ENCODE measurements at places on chromosomes 12 and 14.

- DNase-seq: no peak
These were observed 187.1 kb downstream of the KITLG start for GRCh38 chr12:88393017-88393767.

DNA sequence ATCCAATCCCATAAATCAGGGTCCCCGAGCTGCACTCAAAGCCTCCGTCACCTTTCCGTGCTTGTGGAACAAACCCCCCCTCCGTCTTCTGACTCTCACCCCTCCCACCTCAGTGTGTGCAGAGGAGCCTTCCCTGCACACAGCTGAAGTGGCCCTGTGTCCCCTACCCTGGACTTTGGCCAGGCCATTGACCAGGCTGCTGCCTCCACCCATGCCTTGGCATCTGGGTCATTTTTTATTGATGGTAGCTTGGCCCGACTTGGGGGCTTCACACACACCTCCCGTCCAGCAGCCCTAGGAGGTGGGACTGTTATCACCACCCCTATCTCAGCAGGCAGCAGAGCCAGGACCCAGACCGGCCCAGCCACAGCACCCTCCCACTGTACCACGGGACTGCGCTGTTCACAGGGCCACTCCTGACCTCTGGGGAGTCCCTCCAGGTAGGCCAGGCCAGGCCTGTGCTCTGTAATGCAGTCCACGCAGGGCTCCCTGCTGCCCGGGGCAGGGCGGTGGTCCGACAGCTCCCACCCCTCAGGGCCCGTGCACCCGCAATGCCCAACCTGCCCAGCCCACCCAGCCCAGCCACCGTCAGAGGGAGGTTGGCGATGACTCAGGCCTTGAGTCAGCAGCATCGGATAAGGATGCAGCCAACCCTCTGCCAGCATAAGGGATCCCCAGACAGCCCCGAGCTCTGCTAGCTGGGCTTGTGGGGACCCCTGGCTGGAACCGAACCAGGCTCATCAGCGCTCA lies 9.2 kb upstream of the INF2 start:
- no peak for DNase-seq

DNA sequence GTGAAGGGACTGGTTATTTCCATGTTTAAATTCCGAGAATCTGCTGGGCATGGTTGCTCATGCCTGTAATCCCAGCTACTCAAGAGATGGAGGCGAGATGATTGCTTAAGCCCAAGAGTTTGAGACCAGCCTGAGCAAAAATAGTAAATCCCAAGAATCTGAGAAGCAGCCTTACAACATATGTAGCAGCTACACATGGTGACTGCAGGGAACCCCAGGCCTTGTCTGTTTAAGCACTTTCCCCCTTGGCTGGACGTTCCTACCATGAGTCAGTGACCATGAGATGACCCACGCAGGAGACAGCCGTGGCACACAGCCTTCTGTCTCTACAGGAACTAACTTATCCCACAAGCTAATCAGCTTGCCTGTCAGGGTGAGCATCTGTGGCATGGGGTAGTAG lies 5.5 kb upstream of the SLC24A4 start:
- DNase-seq: no peak

GRCh38 chr12:47547077-47547476 lies 158.8 kb downstream of the RPAP3 start:
- DNase-seq: no peak

DNA sequence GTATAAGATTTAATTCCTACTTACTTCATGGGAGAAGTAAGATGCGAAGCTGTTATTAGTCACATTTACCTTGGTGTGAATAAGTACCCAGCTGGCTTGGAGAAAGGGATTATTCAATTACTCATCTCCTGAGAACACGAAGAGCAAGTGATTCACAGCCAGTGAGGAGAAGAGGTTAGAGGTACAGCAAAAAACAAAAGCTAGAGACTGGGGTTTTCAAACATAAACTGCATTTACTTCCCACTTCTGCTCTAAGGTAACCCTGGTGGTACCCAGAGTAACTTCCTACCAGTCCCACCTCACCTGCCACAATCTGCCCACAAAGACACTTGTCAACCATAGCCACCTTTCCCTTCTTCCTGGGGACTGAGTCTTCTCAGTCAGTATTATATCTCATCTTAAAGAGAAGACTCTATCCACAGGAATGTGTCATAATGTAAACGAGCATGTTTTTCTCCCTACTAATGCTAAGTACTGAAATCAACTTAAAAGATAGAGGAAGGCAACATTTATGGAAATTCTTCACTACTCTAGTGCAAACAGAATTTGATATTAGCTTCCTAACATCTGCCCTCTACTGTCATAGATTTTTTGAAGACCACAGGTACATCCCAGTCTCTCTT lies 6.0 kb upstream of the IL22 start:
- DNase-seq: no peak

DNA sequence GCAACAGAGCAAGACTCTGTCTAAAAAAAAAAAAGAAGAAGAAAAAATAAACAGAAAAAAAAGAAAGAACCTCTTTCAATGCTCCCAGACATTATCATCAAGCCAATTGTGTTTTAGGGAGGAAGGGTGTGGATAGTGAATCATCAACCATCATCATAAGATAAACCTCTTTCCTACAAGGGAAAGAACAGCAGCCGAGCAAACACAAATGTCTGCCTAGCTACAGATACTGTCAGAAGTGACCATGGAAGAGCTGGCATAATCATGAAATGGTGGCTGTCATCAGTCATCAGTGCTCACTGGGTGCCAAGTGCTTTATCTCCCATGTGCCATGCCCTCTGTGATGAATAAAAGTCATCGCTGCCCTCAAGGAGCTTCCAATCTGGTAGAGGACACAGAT lies 46.6 kb downstream of the SLC17A8 start:
- DNase-seq: no peak

DNA sequence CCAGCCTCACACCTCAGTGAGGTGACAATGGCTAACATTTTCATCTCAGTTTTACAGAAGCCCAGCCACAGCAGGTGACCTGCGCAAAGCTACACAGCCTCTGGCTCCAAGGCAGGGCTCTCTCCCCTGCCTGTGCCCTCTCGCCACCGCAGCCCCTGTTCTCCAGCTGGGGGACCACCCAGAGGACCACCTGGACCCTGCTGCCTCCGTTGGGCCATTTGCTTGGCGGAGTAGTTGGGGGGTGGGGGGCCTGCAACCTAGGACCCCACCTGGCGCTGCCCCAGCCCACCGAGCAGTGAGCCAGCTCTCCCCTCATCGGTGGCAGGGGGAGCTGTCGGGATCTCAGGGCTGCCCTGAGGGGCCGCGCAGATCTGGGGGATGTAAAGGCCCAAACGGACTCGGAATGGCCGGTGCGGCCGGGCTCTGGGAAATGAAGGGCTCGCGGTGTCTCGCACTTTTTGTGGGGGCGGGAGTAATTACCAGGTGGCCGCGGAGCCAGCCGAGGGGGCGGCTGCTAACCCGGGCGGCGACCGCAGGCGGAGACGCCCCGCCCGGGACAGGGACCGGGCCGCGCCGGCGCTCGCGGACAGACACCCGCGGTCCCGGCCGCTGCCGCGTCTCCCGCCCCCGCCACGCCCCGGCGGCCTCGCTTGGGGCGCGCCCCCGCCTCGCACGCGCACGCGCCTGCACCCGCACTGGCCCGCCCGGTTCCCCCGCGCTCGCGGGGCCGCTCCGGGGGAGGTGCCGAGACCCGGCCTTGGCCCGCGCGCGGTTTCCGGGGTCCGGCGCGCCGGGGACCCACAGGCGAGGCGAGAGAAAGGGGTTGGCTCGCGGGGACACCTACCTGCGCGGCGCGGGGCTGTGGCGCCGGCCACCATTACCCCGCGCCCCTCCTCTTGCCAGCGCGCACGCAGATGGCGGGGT lies 8.6 kb upstream of the GPR68 start:
- no peak for DNase-seq

DNA sequence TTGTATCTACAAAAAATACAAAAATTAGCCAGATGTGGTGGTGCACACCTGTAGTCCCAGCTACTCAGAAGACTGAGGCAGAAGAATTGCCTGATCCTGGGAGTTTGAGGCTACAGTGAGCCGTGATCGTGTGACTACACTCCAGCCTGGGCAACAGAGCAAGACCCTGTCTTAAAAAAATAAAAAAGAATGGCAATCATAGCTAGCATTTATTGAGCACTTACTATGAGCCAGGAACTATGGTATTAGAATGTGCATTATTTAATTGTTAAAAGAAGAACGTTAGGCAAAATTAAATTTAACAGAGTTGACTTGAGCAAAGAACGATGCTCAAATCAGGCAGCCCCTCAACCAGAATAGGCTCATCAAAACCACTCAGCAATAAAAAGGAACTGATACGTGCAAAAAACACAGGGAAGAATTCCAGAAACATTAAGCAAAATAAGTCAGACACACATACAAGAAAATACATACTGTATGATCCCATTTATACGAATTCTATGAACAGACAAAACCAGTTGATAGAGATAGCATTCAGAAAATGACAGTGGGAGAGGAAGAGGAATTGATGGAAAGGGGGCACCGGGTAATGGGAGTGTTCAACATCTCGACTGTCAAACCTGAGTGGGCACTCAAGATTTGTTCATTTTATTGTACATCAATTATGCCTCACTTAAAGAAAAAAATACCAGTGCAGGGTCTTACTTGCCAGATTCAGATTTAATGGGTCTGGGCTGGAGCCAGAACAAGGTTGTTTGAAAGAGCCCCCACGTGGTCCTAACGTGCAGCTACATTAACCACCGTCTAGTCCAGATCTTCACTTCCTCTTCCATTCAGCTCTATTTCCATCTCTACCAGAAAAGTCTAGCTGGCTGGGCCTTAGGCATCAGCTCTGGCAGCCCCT lies 8.0 kb downstream of the SCNN1A start:
- no peak for DNase-seq

DNA sequence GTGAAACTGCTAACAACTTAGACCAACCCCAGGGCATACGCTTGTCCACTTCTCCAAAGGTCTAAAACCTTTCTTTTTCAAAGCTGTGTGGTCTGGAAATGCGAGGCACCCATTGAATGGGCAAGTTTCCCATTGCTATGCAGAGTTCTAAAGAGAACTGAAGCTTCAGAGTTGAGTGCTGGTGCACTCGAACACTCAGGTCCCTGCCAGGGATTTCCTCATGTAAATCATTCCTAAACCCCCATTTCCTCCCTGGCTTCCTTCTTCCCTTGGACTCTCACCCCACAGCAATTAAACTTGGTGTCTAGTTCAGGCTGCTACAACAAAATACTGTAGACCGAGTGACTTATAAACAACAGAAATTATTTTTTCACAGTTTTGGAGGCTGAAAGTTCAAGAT lies 2.2 kb upstream of the PXN start:
- no peak for DNase-seq

DNA sequence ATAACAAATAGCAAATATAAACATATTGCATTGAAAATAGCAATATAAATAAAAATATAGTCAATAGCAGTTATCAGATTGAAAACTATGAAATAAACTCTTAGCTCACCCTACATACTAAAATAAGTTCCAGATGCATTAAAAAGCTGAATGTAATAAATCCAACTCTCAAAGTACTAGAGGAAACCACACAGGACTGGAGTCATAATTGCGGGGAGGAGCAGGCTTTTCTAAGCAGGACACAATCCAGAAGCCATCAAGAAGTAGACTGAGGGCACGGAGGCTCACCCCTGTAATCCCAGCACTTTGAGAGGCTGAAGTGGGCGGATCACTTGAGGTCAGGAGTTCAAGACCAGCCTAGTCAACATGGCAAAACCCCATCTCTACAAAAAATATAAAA lies 22.2 kb downstream of the GSC start:
- DNase-seq: no peak

- no peak for DNase-seq
These were observed 34.9 kb downstream of the PDE3A start for GRCh38 chr12:20403230-20403629.

- no peak for DNase-seq
These were observed 926.8 kb downstream of the BCL11B start for GRCh38 chr14:98345161-98345560.

DNA sequence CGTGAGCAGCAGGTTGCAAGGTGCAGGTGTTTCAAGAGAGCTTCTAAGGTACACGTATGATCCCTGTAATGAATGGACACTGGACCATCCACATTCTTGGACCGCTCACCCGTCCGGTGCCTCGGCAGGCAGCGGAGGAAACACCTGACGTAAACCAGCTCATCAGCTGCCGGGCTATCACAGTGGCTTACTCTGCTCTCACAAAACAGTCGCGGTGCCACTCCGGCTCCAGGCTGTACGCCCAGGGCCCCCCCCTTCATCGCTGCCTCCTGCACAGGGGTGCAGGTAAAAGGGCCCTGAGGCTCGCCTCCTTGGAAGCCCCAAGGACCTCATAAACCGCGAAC lies 436 bp downstream of the VPS33A start:
- DNase-seq: no peak

- DNase-seq: no peak
These were observed 32.7 kb downstream of the TSPAN11 start for GRCh38 chr12:30959110-30959710.

DNA sequence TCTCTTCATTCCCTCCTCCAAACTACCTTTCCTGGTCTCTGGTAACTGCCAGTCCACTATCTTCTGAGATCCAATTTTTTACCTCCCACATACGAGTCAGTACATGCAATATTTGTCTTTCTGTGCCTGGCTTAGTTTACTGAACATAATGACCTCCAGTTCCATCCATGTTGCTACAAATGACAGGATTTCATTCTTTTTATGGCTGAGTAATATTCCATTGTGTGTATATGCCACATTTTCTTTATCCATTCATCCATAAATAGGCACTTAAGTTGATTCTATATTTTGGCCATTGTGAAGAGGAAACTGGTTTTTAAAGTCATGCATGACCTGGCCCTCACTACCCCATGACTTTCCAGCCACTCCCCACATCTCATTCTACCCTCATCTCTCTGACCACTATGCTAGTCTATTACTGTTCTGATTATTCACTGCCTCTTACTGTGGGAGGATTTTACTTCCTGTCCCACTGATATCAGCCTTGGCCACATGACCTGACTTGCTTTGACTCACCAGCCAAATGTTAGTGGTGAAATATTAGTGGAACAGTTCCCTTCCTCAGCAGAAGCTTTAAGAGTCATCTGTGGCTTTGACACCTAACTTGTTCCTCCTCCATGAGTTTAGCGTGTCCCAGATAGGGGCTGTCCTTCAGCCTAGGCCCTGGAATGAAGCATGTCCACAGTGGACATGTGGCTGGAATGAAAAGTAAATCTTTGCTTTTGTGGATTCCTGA lies 52.2 kb downstream of the GOLGA5 start:
- DNase-seq: no peak

- DNase-seq: no peak
These were observed 78.0 kb downstream of the DBX2 start for GRCh38 chr12:44972746-44973421.

Data from NCI-H1105 (cell line).